Activated CD4-positive, CD25-positive, alpha-beta regulatory T cell treated with anti-CD3 and anti-CD28 coated beads, Interleukin-2, amount 50 U/mL, for 24 hours (primary cell): ENCODE measurements at places on chromosomes 12 and 14.

GRCh38 chr12:47711448-47711847 is 5.6 kb upstream of the RPAP3 start:
- ATAC-seq = no peak

GRCh38 chr12:53751336-53752191 is at the start of gene CISTR:
CISTR (minus strand) TSS chr12:53751979.
- peak; percentile 36 for ATAC-seq

GRCh38 chr12:57216014-57216911 is at the start of gene NXPH4:
NXPH4 (plus strand) TSS chr12:57216794; CDS start chr12:57216970, 176 bp downstream.
- ATAC-seq = peak; percentile 14

- ATAC-seq = no peak
These were observed 31.1 kb upstream of the IFNG-AS1 start for GRCh38 chr12:67958187-67958586.

GRCh38 chr14:22487401-22487800 is 101.6 kb downstream of the DAD1 start:
- ATAC-seq = no peak

DNA sequence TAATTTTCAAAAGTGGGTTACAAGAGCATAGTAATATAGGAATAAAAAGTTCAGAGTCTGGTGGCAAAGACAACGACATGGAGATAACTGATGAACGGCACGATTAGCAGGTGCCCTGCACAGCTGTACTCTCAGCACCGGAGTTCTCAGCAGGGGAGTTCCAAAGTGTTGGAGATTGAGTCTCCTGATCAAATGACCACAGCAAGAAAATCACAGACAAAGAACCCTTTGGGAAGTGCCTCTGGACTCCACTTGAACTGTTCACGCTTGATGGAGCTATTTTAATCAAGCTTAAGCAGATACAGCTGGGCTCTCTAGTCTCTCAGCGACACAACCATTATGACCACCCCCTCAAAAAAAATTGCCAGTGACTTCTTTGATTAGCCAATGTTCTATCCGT is 153.1 kb downstream of the ALG10B start:
- ATAC-seq = no peak
